CD4-positive, alpha-beta T cell treated with Interleukin-2 at 100 ng/mL for 4 hours (primary cell): ENCODE measurements at places on chromosomes 5 and 9.

- DNase-seq, result no peak
Measured at GRCh38 chr9:23829580-23830475, 3.8 kb upstream of the ELAVL2 start.

DNA sequence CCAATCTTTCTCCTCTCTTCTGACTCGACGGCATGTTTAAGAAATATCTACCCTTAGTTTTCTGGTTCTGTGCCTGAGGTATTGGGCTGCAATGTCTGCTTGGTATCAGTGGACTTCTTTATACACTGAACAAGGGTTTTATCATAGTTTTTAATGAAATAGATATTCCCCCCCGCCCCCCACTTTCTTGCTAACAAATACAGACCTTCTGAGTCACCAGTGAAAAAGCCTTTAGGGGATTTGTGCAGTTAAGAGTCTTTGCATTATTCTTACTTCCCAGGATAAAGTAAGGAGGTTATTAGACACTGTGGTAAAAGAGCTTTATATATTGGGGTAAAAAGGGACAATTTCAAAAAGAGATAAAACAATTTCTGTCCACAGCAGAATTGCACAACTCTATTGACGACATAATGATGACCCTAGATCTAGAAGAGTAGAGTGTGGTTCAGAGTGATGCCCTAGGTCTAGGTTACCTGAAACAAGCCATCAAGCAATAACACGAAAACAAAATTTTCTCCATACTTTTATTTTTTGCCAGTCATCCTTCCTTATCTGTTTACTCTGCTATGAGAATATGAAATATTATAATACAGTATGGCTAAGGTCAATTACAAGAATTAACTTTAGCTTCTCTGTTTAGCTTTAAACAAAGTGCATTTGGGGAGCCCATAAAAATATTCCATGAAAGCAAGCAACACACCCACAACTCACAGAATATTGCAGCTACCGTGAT is 110.7 kb downstream of the PLK2 start:
- no peak for DNase-seq

- DNase-seq, result no peak
Measured at GRCh38 chr5:160693831-160694465, 158.1 kb downstream of the ATP10B start.

DNA sequence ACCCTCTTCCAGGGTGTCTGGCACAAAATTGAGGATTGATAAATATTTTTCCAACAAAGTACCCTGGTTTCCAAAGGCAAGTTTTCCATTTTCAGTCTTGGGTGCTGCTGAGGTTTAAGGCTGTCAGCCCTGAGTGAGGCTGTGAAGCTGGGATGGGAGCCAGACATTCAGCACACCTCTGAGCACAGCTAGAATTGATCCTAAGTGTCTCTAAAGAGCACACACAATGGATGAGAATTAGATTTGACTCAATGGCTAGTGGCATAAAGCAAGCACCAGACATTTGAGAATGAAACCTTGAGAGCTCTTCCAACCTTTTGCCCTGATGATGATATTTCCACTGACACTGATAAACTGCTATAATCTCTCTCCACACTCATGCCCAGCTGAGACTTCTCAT is 131.5 kb downstream of the MARCHF11 start:
- DNase-seq, result no peak

GRCh38 chr5:5178136-5178535 is 38.0 kb downstream of the ADAMTS16 start:
- no peak for DNase-seq

GRCh38 chr5:163503106-163504078 is 2.0 kb upstream of the MAT2B start:
- peak; percentile 50 for DNase-seq

DNA sequence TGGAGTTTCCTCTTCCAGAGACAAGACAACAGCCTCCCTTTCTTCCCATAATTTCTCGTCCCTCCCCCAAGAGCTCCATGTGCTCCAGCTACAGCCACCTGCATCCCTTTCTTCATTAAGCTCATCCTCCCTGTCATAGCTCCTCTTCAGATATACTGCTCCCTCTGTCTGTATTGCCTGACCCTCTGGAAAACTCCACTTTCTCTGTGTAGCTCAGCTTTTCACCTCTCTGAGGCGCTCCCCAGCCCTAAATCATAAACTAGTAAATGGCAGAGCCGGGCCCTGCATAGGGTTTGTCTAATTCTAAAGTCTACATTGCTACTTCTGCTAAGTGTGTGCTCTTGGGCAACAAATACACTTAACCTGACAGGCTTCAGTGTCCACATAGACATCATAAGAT is 8.8 kb upstream of the PLIN2 start:
- no peak for DNase-seq

DNA sequence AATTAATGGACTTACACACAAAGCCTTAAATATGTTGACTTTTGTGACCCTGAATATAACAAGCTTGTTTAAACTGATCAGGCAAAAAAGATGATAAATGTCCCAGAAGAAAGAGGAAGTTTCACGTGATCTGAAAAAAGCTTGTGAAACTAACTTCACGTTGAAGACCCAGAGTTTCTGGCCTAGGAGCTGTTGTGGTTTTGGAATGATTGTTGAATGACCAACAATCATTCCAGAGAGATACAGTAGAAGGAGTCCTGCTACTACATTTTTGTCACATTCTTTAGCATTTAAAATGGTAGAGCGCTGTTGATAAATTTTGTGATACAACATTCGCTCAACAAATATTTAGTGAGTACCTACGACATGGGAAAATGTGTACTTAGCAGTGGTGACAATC is 143.1 kb upstream of the FBN2 start:
- no peak for DNase-seq

DNA sequence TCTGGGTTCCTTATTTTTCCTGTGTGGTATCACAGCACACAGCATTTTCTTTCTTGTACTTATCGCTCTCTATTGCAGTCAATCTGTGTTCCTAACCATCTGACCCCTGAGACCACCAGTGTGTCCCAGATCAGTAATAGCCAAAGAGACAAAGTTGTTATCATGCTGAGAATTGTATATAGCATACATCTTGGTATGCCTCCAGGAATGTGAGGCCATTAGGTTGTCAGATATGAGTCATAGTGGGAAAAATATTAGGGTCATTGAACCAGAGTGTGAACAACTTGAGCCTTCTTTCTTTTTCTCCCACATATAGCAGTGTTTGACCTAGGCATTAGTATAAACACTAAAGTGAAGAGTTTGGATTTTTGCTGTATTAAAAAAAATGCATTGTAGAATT is 106.3 kb downstream of the NDUFAF2 start:
- DNase-seq, result no peak

DNA sequence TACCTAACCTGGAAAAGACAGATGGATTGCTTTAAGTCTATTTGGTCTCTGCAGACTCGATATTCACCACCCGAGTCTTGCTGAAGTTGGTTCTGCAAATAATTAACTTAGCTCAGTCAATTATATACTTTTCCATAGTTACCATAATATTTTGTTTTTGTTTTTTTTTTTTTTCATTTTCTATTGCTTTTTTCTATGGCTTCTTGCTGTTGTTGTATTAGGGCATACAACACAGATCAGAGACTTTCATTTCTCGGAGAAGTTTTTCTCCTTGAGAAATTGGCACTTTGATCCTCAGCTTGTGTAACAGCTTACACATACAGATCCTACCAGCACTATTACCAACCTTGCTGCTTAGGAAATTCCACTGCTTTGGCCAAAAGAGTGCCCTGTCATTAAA is 88.0 kb downstream of the GPR21 start:
- no peak for DNase-seq

- no peak for DNase-seq
Measured at GRCh38 chr5:57895766-57896165, 413.2 kb upstream of the ACTBL2 start.

DNA sequence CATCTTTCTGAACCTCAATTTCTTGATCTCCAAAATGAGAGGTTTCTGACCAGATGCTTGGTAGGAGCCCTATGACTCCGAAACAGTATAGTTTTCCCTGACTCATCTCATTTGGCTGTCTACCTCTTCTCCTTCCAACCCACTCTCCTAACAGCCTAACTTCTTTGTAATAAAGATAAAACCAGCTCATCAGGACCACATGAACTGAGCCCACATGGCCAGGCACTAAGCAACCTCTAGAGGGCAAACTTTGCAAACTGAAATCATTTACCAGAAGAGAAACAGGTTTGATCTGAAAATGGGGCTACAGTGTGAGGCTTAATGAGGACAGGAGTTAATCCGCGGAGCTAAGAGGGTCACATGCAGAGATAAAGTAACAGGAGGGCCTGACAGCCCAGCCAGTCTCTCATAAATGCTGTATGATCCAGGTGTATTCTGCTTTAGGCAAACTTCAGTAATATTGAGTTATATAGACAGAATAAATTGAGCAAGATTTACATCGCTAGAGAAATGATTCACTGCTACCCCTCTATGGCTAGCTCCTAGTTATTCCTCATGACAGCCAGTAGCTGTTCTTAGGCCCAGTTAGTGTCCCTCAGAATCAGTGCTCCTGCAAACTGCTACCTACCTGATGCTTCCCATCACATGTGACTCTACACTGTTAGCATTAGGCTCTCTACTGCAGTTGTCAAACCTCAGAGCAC is 64.6 kb downstream of the ABCA1 start:
- peak; percentile 66 for DNase-seq

- DNase-seq, result no peak
Measured at GRCh38 chr5:2981035-2981434, 229.6 kb upstream of the IRX2 start.

DNA sequence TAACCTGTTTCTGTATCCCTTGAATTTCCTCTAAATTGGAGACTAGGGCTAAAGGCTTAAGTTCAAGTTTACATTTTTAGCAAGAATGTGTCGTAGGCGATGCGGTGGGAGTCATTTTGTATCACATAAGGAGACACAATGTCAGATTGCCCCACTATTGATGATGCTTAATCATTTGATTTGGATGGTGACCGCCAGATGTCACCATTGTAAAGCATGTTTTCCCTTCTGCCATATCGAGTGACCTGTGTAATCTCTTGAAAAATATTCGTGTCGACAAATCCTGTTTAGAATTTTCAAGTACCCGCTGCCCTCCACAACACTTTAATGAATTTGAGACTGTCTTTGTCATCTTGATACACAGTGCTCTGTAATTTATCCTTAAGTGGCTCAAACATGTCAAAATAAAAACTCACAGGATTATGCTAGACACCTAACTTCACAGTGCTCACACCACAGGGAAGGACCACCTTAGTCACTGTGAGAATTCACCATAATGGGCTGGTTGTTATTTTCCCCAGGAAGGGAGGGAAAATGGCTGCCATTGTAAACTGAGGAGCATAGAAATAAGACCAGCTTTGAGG is 34.5 kb upstream of the SLC46A2 start:
- no peak for DNase-seq

DNA sequence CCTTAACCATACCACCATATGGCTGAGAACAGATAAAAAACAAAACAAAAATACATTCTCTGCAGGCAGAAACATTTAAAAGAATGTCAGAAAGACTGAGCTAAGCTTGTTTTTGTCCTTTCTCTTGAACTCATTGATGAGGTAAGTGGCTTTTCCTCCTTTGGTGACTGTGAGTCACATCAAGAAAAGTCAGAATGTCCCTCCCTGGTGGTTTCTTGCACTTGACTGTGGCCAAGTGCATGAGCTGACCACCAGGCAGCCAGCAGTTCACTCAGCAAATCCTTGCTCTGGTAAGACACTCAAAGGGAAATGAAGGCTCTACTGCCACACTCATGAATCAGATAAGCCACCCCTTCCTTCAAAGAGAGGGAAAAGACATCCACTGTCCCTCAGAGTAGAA is 970.9 kb downstream of the TAF11L14 start:
- no peak for DNase-seq

DNA sequence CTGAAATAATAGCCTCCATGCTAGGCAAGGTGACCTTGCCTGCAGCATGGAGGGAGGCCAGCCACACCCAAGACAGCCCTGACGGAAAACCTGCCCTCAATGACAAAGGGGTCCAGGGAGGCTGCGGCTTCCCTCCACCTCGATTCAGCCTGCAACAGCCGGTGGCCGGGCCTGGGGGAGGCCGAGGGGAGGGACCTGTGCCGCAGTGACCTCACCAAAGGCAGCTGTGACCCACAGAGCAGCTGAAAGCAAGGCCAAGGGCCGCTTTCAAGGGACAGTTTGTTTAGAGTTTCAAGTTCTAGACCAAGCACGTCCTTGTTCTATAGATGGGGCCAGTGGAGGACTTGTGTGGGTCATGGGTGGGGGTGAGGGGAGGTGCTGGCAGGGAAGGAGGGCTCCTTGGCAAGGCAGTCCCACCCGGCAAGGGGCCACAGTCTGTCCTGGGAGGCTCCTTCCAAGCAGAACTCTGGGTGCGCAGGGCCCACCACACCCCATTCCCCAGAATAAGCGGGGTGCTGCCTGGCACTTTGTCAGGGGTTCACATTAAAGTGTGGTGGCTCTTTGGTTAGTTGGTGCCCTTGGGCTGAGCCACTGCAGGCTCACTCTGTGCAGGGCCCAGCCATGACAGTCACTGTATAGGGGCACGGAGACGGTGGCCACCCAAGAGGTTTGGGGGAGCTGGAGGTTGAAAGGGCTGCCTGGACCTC is 226.5 kb downstream of the FANCC start:
- DNase-seq, result no peak

GRCh38 chr9:113737517-113738271 is 138.4 kb upstream of the ZNF618 start:
- DNase-seq, result peak; percentile 8

- no peak for DNase-seq
Measured at GRCh38 chr9:136700304-136700703, 12.1 kb upstream of the DIPK1B start.

- DNase-seq, result no peak
Measured at GRCh38 chr9:95954940-95955339, 79.4 kb downstream of the ERCC6L2 start.

- no peak for DNase-seq
Measured at GRCh38 chr9:2718001-2718697, 839 bp downstream of the KCNV2 start.

GRCh38 chr9:25472085-25472607 is 206.1 kb downstream of the TUSC1 start:
- DNase-seq, result no peak

- no peak for DNase-seq
Measured at GRCh38 chr9:98538203-98538602, 170.5 kb downstream of the GABBR2 start.

DNA sequence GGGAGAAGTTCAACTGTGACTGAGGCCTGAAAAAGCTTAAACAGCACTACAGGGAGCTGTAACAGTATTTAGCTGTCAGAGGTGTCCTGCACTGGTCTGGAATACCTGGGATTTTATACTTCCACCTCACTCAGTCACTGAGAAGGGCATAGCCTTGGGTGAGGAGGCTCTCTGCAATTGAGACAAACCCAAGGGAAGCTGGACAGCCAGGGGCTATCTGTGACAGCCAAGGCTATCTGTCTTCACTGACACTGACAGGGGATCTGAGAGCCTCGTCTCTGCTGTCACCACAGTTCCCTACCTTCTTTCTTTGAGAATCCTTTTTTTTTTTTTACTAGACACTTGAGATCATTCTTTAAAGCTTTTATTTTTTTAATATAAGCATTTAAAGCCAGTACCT is 356.2 kb upstream of the CD180 start:
- DNase-seq, result no peak

GRCh38 chr9:5416953-5417352 is 20.8 kb downstream of the PLGRKT start:
- DNase-seq, result no peak

GRCh38 chr5:101580591-101580990 is 677.5 kb upstream of the ST8SIA4 start:
- DNase-seq, result no peak
